HCT116 (cell line): ENCODE measurements at places on chromosomes 7 and 10. TPM values are rescaled to one million over a fixed set of nuclear protein-coding genes. Genes with fewer than 3 reads are reported as not detected.

Gene WDR86
- total RNA-seq = not detected

Gene MSS51
- total RNA-seq = 1.7 TPM

Gene SNX10
- total RNA-seq = 26.9 TPM

Gene ATG9B
- total RNA-seq = 2.1 TPM

Gene TFEC
- total RNA-seq = 0.12 TPM

Gene LLCFC1
- total RNA-seq = not detected

Gene CDK1
- total RNA-seq = 104 TPM

Gene AOAH
- 1.1 TPM for total RNA-seq

Gene RHOBTB1
- total RNA-seq = 1.6 TPM

Gene CFTR
- not detected for total RNA-seq

Gene BTBD16
- total RNA-seq = 0.27 TPM

Gene FEZF1
- total RNA-seq = 0.37 TPM

Gene ZNF804B
- not detected for total RNA-seq

Gene SPDYE6
- total RNA-seq = not detected

Gene KCND2
- 0.05 TPM for total RNA-seq

Gene C7orf25
- total RNA-seq = 5.3 TPM

Gene ABCF2
- 63.7 TPM for total RNA-seq

Gene ZWINT
- total RNA-seq = 64.5 TPM

Gene MACC1
- 9.8 TPM for total RNA-seq

Gene NPFFR1
- total RNA-seq = 0.02 TPM

Gene OPN1SW
- total RNA-seq = not detected

Gene DLG5
- 44.8 TPM for total RNA-seq

Gene GARIN1A
- total RNA-seq = 0.49 TPM

Gene TMEM236
- 0.07 TPM for total RNA-seq

Gene CALHM3
- 0.49 TPM for total RNA-seq

Gene TFAM
- total RNA-seq = 57.6 TPM

Gene BMPER
- not detected for total RNA-seq

Gene IFIT1
- 3.6 TPM for total RNA-seq

Gene AKR1D1
- total RNA-seq = 0.10 TPM

Gene SPDYE2B
- not detected for total RNA-seq

Gene ZNF239
- 4.4 TPM for total RNA-seq

Gene LIPA
- 27.1 TPM for total RNA-seq

Gene UPK3BL1
- 7.1 TPM for total RNA-seq

Gene TRIM50
- total RNA-seq = not detected

Gene GSTO1
- 179 TPM for total RNA-seq

Gene MKI67
- total RNA-seq = 202 TPM

Gene SERPINE1
- total RNA-seq = 12.8 TPM

Gene CCDC136
- total RNA-seq = 11.1 TPM
